ENCODE measurements at places on chromosomes 4 and X.

- no peak for DNase-seq
Observed at GRCh38 chrX:40003071-40003427, 94.7 kb downstream of the BCOR start.

DNA sequence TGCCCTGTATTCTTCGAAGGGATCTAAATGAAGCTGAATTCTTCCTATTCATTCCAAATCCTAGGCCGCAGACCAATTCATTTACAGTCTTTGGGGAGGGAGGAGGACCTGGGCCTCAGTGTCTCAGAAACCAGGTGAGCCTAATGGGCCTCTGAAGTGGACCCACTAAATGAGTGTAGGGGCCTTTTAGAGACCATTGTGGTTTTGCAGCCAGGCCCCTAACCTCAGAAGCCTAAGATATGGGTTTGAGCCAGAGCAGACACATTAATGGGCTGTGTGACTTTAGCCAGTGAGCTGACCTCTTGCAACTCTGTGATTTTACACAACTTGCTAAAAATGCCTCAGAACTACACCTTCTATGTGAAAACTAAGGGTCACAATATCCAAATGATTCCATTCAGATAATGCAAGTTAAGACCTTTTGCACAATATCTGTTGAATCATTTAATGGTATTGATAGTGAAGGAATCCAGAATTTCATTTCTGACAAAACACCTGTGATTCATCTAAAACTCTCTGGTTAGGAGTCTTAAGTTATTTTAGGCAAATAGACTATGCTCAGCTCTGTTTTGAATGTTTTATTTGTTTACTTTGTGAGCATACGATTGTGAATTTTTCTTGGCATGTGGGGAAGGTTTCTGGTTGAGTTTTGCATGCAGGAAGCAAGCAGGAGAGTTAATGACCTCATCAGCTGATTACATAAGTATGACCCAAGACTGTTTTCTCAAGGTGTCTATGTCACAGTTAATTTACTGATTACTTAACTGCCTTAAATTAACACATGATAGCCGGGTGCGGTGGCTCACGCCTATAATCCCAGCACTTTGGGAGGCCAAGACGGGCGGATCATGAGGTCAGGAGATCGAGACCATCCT is 75.0 kb downstream of the EVC start:
- no peak for DNase-seq

DNA sequence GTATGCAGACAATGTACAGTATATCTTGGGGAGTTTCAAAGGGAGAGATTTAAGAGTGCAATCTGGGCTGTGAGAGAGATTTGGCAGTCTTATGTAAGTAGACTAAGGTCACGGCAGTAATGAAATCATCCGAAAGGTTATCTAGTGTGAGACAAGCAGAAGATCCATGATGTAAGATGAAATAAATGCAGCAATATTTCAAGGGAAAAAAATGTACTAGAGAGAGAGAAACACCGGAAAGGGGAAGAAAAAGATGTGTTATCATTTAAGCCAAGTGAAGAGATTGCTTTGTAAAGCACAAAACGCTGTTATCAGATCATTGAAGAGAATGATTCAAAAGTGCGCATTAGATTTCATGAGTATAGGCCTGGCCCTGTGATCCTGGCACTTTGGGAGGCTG is 88.4 kb upstream of the GUCY1A1 start:
- DNase-seq = no peak

DNA sequence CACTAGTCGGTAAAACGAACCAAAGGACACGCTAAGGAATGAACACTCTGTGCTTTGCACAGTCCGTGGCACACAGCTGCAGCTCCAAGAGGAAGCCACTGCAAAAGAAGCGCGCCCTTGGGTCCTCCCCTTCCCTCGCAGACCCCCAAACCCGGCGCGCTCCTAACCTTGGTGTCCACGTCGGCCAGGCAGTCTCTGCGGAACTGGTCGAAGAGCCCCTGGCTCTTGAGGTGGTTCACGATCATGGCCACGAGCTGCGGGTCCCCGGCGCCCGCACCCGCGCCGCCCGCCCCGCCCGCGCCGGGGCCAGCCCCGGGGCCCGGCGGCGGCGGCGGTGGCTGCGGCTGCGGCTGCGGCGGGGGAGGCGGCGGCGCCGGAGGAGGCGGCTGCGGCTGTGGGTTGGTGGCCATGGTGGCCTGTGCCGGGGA is 333 bp downstream of the BOD1L1 start:
- DNase-seq = no peak

GRCh38 chr4:140149846-140150635 is 3.9 kb downstream of the MAML3 start:
- peak; percentile 74 for DNase-seq

DNA sequence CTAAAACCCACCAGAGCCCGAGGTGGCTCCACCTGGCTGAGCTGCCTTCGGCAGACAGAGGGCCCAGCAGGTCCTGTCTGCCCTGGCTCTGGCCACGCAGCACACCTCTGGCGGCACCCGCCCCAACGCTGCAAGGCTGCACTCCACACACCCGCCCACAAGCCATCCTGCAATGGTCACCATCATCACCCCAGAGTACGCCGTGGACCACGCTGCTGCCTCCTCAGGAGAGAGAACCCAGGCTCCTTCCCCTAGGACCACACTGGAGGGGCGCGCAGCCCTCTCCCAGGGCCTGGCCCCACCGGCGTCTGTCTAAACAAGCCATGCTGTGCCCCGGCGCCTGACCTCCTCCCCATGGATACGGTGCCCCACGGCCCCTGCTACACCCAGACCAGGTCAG is 39.6 kb upstream of the CPLX1 start:
- DNase-seq = no peak

DNA sequence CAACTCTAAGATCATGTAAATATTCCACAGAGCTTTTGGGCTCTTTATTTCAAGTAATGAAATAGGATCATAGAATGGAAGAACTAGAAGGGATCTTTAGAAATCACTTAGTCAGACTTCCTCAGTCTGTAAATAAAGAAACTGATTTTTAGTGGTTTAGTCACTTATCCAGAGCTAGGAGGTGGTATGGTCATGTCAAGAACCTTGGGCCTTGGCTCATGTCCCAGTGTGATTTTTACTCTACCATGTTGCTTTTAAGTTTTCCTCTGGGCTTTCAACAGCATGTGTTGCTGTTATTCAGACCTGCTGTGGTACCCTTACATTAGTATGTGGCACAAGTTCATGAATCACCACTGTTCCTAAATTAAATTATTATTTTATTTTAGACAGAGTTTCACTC is 184.9 kb downstream of the FRAS1 start:
- no peak for DNase-seq

GRCh38 chr4:139144911-139145551 is 32.0 kb downstream of the ELF2 start:
- DNase-seq = no peak

- peak; percentile 27 for DNase-seq
Observed at GRCh38 chr4:8383451-8384160, 56.9 kb downstream of the ACOX3 start.

DNA sequence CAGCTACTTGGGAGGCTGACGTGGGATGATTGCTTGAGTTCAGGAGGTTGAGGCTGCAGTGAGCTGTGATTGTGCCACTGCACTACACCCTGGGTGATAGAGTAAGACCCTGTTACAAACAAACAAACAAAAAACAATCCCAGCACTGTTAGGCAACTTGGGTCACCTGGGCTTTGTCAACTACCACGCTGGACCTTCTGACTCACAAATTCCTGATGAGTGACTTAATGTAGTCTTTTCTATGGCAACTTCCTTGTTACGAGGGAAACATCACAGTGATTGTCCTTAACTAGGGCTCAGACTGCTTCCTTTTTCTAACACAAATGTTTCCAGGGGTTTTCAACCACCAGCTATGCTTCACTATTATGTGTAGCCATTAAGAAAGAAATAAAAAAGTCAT is 128.8 kb upstream of the GPC4 start:
- no peak for DNase-seq

DNA sequence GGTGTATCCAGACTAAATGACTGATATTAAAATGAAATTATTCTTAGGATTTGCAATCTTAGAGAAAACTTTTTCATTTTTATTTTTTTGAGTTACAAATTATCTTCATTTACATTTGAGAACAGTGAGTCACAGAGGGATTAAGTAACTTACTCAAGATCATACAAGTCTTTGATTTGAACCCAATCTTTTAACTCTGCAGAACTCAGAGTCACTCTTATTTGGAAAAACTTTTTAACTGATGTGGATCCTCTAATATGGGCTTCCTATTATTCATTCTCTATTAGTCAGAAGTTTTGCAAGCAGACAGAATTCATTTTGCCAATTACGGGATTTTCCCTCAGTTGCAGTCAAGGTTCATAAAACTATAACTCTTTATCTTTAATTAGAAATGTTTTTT is 20.1 kb downstream of the HPRT1 start:
- no peak for DNase-seq

GRCh38 chrX:106286053-106286650 is 118.0 kb downstream of the PWWP3B start:
- no peak for DNase-seq

DNA sequence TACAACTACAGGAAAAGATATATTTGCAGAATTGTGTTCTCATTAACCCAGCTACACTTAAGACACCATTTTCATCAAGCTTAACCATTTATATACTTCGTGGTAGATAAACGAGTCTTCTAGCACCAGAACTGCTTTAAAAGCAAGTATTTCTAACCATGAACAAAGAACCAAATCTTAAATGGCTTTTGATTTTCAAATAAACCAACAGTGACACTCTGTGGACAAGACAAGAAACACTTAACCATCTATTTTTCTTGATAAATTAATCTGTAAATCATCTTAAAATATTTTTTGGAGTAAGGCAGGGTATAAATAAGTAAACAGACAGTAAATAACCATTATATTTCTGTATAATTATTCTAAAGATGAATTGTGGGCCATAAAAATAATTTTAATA is 10.2 kb downstream of the BEND2 start:
- no peak for DNase-seq

DNA sequence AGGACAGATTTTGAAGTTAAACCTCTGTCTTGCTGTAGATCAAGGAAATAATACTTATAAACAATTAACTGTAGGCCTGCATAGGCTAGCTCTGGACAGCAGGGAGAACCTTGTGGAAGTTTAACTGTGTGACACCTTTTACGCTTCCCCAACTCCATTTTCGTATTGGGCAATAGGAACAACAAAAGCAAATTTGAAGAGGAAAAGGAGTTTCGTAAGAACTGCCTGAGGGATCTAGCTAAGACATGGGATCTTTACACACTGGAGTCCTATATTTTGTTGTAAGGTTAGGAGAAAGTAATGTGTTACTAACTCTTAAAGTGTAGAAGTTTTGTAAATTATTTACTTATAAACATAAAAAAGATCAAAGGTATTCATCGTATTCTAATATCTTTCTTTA is 324.9 kb upstream of the CASK start:
- DNase-seq = no peak

DNA sequence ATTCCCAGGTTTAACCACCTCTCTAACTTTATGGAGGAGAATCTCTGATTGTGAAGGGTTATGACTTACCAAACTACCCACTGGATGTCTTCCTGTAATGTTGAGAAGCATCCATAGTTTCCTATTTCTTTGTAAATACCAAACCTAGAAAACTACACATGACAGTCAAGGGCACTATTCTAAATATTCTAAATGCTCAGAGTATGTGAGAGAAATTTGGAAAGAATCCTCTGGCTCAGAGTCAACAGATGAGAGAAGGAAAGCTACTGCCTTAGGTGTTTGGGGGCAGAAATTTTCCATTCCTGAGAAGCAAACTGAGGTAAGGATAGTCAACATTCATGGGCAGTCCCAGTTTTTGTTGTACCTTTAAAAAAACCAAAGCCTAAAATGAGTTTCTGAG is 155.8 kb downstream of the KCNIP4 start:
- DNase-seq = no peak

DNA sequence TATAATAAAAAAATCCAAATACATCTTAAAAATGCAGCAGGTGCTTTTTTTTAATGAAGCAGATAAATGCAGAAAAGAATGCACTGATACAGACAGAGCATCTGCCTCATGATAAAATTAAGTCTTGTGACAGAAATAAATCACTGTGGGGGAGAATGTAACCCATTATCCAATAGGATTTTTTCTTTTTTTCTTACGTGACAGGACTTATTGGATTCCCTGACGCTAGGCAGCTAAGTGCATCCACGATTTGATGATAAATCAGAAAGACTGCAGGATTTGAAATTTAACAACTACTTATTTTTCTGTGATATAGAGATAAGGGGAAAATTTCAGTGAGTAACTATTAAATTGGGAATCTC is 110.6 kb upstream of the PPARGC1A start:
- DNase-seq = no peak
